Muscle of leg (tissue), 16 donors: ENCODE measurements at places on chromosomes 16 and 17. TPM values are rescaled to one million over a fixed set of nuclear protein-coding genes. Genes with fewer than 3 reads are reported as not detected.

Gene ITGA2B
- total RNA-seq: 2.0 TPM

Gene CDK5R1
- total RNA-seq: 4.4 TPM

Gene CCL5
- total RNA-seq: 0.75 TPM

Gene GUCY2D
- total RNA-seq: under 0.01 TPM

Gene GRB7
- 0.40 TPM for total RNA-seq

Gene CDK12
- 26.8 TPM for total RNA-seq

Gene CA5A
- not detected for total RNA-seq

Gene HAGHL
- total RNA-seq: 1.7 TPM

Gene PDP2
- 2.7 TPM for total RNA-seq

- no peak for DNase-seq
Observed at GRCh38 chr17:69516225-69516624, 101.7 kb downstream of the MAP2K6 start.

DNA sequence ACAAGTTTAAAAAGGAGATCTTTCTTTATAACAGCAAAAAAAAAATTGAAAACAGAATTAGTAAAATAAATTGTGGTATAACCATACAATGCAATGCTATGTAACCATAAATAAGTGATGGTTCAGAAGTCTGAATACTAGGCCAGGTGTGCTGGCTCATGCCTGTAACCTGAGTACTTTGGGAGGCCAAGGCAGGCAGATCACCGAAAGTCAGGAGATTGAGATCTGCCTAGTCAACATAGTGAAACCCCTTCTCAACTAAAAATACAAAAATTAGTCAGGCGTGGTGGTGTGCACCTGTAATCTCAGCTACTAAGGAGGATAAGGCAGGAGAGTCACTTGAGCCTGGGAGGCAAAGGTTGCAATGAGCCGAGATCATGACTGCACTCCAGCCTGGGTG, 34.6 kb downstream of the CCT6B start:
- no peak for DNase-seq

- DNase-seq: no peak
Observed at GRCh38 chr16:12546918-12547607, 256.6 kb downstream of the CPPED1 start.

DNA sequence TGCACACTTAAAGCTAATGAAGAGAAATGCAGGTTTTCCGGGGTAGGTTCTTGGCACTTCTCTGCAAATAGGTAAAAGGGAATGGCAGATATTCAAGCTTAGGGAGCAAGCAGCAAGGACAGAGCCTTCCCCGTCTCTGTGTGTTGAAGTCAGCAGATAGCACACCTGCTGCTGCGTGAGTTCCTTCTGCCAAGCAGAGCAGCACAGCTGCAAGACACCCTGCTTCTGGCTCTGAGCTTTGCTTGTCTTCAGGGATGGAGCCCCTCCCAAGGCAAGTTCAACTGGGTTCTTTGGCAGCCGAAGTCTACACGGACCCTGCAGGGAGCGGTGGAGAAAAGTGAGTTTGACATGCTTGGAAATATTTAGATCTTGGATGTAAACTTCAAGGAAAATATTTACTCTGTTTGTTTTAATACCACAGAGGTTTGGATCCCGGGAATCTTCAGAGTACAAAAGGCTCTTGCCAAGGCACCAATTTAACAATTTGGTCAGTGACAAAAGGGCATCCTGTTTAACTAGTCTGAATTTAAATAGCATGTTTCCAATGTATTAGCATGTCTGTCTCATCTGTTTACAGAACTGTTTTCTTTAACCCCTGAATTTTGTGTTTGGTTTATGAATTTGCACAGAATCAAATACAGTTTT, 113.4 kb upstream of the KCNJ16 start:
- DNase-seq: peak; percentile 97

DNA sequence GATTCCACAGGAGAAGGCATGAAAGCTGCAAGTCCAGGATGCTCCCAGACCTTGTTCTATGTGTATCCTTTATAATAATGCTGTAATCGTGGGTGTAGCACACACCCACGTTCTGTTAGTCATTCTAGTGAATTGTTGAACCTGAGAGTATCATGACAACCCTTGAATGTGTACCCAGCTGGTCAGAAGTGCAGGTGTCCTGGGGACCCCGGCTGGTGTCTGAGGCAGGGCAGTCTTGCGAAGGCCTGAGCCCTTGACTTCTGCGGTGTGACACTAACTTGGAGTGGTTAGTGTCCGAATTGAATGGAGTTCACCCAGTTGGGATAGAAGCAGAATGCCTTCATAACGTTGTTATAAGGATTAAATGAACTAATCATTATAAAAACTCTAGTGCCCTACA, 218.0 kb upstream of the TNRC6C start:
- DNase-seq: no peak

DNA sequence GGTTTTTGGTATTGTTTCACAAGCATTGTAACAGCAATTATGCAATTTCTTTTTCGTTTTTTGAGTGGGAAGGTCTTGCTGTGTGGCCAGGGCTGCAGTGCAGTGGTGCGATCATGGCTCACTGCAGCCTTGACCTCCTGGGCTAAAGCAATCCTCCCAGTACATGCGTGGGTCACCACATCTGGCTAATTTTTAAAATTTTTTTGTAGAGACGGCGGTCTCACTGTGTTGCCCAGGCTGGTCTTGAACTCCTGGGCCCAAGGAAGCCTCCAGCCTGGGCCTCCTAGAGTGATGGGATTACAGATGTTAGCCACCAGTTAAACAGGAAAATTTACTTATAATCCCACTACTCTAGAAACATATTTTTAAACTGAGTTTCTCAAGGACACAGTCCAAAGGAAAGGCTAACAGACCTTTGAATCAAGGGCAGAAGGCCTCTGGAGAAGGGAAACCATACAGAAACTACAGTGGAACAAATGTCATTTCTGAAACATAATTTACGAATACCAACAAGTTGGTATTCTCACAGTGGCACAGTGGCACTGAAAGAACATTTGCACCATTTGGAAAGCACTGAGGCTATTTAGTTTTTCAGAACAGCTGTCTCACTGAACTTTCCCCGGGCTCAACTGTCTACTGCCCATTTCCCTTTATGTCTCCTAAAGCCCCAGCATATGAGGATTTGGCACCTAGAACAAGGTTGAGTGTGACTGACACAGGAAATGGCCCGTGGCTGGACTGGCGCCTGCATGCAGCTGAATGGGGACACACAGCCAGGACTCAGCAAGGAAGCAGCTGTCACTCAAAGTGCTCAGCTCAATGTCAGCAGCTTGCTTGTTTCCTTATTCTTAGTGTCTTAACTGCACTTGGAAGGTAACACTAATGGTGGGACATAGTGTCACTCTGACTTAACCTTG, 2.8 kb upstream of the PRKAR1A start:
- DNase-seq: peak; percentile 92

- DNase-seq: peak; percentile 70
Observed at GRCh38 chr17:45857977-45858708, 13.5 kb downstream of the SPPL2C start.

DNA sequence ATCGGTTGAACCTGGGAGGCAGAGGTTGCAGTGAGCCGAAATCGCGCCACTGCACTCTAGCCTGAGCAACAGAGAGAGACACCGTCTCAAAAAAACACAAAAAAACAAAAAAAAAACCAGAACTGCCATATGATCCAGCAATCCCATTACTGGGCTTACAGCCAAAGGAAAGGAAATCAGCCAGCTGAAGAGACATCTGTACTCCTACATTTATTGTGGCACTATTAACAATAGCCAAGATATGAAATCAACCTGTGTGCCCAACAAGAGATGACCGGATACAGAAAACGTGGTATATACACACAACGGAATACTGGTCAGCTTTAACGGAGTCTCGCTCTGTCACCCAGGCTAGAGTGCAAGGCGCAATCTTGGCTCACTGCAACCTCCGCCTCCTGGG, 14.6 kb downstream of the FANCA start:
- peak; percentile 40 for DNase-seq

GRCh38 chr16:85127379-85127723, 15.1 kb upstream of the CIBAR2 start:
- no peak for DNase-seq

GRCh38 chr16:6643080-6643686, 689.5 kb upstream of the RBFOX1 start:
- DNase-seq: peak; percentile 60
